Lung (tissue), 17 donors: ENCODE measurements at places on chromosomes 7 and 10. TPM values are rescaled to one million over a fixed set of nuclear protein-coding genes. Genes with fewer than 3 reads are reported as not detected.

GRCh38 chr7:152752200-152752912 lies 7.2 kb upstream of the ACTR3B start:
- no peak for DNase-seq

DNA sequence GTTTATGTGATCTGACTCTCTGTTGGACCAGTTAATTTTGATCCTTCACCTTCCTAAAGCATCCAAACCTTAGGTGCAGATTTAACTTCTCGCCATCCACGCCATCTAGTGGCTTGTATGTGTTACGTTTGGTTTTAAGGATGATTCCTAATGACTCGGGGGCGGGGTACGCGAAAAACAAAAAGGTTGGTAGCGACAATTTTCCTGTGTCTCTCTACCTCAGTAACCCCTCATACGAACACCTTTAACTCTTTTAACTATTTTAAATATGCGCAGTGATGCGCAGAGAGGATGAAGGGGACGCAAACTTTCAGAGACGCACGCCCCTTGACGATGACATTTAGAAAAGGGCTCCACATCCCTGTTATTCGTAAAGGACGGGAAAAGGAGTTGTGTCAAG lies 714 bp upstream of the KCND2 start:
- DNase-seq, result peak; percentile 64

- no peak for DNase-seq
Observed at GRCh38 chr7:15764851-15765382, 78.4 kb upstream of the MEOX2 start.

- DNase-seq, result no peak
Observed at GRCh38 chr7:91446819-91447218, 182.6 kb downstream of the FZD1 start.

DNA sequence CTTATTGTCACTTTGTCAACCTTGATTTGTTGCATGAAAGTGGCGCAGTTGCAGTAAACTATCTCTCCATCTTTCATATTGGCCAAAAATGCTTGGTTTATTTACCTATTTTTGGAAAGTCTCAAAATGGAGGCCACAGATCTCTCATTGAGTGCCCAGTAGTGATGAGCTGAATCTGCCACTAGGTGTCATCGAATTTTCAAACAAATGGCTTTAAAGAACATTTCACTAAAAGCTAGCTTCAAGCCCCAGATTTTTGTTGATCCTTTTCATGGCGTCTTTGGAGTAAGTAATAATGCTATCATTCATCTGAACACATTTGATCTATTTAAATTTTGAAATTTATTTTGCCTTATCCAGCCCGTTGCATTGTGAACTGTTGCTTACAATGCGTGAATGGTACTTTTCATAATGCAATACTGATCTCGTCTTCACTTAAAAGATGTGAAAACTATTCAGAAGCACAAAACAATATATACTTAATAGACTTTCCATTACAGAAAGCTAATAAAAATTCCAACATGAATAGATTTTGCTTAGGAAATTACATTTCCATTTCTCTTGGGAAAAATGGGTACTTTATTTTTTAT lies 236.2 kb downstream of the DNAJB9 start:
- DNase-seq, result no peak

- no peak for DNase-seq
Observed at GRCh38 chr10:35451151-35452016, 115.1 kb downstream of the CCNY start.

GRCh38 chr10:106487726-106488125 lies 676.8 kb downstream of the SORCS1 start:
- DNase-seq, result no peak

- peak; percentile 14 for DNase-seq
Observed at GRCh38 chr7:26278770-26279169, 12.9 kb upstream of the SNX10 start.

GRCh38 chr10:27748601-27749000 lies 3.0 kb upstream of the MKX start:
- DNase-seq, result no peak

- no peak for DNase-seq
Observed at GRCh38 chr7:14420768-14421167, 431.3 kb upstream of the ETV1 start.

DNA sequence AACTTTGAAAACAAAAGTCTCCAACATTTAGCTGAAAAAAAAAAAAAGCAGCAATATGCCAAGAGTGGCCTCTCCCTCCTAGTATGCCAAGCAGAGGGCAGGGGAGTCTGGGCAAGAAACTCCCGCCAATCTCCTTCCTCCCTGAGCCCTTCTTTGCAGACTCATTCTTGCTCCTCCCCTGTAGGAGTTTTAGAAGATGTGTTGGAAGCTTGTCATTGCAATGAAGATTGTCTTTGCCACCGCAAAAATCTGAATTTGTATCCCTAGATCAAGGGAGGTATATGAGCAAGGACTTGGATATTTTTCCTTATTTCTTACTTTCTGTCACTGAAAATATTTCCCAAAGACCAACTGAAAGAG lies 2.6 kb upstream of the TNS3 start:
- no peak for DNase-seq

- no peak for DNase-seq
Observed at GRCh38 chr7:102061981-102062390, 224.7 kb upstream of the SH2B2 start.

GRCh38 chr10:100866010-100866409 lies 46.8 kb upstream of the SLF2 start:
- DNase-seq, result no peak

DNA sequence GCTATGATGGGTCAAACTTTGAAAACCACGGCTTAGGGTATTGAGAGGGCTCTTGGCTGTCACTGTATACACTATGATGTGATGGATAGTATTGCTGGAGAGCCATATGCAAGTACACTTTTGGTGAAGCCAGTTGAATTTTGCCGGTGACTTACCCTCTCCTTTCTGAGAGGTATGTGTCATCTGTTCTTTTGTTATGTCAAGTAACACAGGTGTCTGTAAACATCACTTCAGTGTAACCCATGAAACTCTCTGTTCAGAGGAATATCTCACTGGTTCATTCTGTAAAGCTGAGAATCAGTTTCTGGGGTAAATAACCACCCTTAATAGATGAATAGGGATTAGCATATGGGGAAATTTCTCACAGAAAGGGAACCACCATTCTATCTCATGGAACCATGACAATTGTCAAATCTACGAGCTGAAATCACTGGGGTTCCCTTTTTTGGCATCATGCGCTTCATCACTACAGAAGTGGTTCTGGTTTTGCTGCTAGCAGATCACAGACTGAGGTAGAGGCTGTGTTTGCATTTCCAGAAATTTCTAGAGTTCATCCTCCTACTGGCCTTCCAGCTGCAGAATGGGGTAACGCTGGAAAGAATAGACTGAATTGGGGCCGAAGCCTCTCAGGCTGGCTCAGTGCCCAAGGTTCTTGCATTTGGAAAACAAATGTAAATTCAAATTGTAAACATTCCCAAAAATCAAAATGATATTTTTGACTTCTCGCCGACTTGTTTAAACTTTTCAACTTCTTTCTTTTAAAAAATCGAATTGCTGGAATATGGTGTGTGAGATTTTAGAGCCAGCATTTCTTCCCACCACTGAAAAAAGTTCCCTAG lies 83.3 kb upstream of the CREB5 start:
- no peak for DNase-seq

DNA sequence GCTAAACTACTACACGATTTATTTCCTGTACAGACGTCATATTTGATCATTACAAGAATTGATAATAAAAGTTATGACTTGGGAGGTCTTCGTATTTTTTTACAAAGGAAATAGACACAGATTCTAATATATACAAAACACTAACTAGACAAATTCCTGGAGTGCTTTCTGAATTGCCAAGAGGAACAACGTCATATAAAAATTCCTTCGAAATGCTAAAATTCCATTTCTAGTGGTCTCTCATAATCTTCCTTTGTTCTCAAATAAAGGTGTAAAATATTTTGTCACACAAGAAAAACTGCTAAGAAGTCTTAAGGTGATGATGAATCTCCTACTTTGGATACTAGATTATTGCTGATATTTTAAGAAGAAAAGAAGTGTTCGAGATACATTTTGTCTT lies 85.4 kb downstream of the CDK6 start:
- DNase-seq, result no peak

DNA sequence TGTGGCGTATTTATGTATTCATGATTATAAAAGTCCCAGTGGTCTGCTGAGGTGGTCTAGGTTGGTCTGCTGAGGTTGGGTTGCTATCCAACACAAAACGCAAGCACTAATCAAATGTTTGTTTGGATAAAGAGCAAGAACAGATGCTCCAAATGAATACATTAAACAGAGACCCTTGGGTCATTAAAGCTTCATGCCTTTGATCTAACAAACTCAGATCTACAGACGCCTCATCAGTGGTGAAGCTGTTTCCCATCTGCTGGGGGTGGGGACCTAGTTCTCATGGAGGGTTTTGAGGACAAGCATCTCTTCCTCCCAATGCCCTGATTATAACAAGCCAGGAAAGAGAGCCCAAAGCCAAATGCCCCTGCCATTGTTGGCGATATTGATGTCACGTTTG lies 786.7 kb downstream of the NRG3 start:
- DNase-seq, result peak; percentile 77

- no peak for DNase-seq
Observed at GRCh38 chr10:33094263-33095051, 136.4 kb upstream of the ITGB1 start.

DNA sequence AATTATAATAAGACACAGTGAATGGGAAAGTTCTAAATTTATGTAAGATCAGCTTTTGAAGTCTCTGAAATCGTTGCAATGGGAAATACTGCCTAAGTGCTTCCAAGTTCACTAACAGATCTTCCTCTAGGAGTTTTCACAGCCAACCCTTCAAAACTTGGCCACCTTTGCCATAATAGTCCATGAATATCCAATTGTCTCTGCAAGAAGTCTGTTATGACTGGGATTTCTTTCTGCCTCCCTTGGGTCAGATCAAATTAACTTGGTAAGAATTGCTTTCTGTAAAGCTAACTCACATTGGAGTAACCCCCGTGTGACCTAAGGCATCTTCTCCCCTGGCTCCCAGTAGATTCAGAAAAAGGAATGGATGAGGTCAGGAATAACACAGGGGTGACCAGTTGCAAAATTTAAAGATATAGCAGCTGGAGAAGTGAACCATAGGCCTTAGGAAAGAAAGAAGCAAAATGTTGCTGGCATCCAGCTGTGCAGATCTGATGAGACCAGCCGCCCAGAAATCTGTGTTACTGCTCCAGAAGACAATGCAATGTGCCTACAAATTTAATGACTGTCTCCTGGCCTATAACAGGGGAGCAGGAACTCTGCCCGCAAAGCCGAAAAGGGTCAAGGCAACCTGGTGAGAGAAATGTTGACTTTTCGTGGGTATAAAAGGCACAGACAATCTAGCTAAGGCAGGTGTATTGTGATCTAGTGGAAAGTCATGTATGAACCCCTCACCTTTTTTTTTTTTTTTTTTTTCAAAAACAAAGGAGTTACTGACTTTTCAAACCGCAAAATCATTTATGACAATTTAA lies 7.5 kb upstream of the OPTN start:
- DNase-seq, result no peak

- no peak for DNase-seq
Observed at GRCh38 chr10:46057038-46057437, 11.0 kb upstream of the MSMB start.

DNA sequence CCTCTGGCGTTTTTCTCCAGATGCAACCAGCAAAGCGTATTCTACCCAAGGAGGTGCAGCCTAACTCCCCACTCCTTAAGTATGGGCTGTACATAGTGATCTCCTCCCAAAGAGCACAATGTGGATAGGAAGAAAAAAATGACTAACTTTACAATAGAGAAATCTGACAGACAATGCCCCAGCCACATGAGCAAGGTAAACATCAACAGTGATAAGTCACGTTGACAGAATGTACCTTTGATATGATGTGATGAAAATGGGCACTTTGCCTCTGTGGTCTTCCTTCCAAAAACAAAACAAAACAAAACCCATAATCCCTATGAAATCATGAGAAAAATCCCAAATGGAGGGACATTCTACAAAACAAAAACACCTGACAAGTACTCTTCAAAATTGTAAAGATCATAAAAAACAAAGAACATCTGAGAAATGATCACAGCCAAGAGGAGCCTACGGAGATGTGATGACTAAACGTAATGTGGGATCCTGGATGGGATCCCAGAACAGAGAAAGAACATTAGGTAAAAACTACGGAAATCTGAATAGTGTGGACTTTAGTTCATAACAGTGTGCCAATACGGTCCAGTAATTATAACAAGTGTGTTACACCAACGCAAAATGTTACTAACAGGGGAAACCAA lies 50.6 kb downstream of the ABLIM1 start:
- DNase-seq, result no peak

GRCh38 chr10:70538195-70538520 lies 59.6 kb downstream of the PALD1 start:
- no peak for DNase-seq

DNA sequence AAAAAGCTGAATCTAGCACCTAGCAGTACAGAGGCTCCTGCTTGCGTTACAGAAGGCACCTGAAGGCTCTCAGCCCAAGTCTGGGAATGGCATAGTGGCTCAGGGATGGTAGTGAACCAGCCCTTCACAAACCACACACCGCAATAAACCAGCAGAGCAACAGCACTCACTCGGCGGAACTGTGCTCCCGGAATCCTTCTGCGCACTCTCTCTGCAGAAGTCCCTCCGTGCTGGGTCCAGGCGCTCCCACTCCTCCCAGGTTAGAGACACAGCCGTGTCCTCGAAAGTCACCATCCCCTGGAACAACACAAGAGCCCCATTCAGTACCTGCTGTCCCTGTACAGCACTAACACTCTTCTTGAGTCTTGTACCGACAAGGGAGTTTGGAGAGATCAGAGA lies 1.5 kb downstream of the ZNF394 start:
- DNase-seq, result no peak

DNA sequence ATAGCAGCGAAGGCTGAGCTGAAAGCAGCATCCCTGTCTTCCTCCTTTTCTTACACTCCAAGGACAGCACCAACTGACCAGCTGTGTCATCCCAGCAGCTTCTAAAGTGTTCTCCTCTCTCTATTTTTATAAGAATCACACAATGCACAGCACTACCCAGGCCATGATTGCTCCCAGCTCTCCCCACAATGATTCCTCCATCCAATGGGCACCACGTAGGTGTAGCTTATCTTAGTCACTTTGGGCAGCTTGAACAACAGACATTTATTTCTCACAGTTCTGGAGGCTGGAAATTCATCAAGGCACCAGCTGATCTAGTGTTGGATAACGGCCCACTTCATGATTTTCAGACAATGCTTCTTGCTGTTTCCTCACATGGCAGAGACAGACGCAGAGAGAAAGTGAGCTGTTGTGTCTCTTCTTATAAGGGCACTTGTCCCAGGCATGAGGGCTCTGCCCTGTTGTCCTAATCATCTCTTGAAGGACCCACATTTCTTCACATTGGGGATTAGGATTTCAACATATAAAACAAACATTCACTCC lies 92.0 kb upstream of the CDC14C start:
- DNase-seq, result no peak

Gene SHTN1
- total RNA-seq, result 14.4 TPM

Gene PTPRE
- total RNA-seq, result 27.3 TPM

Gene MAD1L1
- total RNA-seq, result 53.7 TPM

Gene SPDYE16
- total RNA-seq, result 0.28 TPM

Gene MEIG1
- total RNA-seq, result 1.2 TPM

Gene IFIT3
- 17.3 TPM for total RNA-seq

Gene SPDYE8
- total RNA-seq, result not detected

Gene FASTK
- 99.8 TPM for total RNA-seq

Gene ATP6V0E2
- total RNA-seq, result 8.6 TPM

Gene ANKRD61
- total RNA-seq, result not detected

Gene UPK3BL2
- total RNA-seq, result 17.4 TPM
